ENCODE measurements at places on chromosomes 5 and 9. TPM values are rescaled to one million over a fixed set of nuclear protein-coding genes. Genes with fewer than 3 reads are reported as not detected.

The SLC34A3 gene
- not detected for total RNA-seq

DNA sequence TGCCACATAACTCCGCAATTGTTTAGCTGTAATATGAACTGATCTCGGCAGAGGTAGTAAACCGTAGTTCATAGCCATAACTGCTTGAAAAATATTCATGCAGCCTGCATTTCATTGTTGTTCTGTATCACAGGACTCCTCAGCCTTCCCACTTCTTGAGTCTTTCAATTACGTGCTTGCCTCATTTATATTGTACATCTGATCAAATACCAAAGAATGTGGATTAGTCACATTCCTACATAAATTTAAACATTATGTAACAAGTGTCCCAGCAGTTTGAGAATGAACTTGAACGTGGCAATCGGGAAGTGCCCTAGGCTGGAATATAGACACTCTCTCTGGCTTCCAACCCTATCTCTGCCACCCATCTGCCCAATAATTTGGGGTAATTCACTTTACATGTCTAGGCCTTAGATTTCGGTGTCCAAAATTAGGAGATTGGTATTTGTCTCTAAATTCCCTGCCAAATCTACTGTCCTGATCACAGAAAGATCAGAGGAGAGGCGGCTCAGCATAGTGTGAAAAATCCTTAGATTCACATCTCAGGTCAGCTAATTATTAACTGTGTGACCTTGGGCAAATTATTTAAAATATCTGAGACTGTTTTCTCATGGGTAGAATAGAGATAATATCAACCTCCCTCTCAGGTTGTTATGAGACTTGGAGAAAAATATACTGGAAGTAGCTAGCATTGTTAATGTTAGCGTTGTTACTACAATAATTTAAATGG is 215.1 kb upstream of the RFX3 start:
- no peak for DNase-seq

- no peak for DNase-seq
Measured at GRCh38 chr9:2718001-2718697, 839 bp downstream of the KCNV2 start.

DNA sequence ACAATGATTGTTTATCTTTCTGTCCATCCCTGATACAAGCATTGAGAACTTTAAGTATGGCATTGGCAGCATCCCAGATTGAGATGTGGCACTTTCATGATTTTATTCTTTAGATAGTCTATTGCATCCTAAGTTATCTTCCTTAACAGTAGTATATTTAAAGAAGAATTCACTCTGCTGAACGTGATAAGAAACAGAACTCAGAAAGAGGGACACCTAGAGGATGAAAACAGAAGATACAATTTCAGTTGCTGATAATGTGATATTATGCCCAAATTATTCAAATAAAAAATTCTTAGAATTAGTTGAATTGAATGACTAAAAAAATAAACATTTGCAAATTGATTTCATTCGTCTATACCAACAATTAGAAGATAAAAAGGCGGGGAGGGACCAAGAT is 218.1 kb upstream of the DMRTA1 start:
- no peak for DNase-seq

DNA sequence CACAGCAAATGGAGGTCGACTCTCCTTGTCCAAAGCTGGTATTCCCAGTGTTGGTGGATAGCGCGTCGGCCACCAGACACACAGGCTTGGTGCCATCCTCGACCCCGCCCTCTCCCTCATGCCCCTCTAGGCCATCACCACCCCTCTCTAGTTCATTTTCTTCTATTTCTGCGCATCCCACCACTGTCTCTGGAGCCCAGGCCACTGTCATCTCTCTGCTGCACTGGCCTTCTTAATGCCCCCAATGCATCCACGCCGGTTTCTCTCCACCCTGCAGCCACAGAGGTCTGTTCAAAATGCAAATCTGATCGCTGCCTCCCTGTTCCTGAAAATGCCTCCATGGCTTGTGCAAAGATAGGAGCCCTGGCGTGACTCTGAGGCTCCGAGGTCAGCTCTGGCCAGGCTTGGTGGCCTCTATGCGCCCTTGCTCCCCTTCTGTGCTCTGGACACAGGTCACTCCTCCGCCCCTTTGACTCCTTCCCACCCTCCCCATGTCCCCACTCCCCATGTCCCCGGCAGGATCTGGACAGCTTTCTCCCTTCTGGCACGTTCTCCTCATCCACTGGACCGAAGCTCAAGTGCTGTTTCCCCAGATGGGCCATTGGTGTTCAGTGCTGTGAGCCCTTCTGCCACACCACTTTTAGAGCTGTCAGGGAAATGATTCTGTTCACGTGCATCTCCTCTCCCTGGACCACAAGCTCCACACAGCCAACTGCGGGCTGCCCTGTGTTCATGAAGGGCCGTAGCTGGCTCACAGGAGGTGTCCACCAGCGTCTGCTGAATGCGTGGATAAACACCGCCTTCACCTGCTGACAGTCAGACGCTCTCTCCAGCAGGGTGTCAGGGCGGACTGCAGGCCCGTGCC is 59.5 kb upstream of the RNF130 start:
- no peak for DNase-seq

- no peak for DNase-seq
Measured at GRCh38 chr9:88045686-88046085, 71.4 kb upstream of the CDK20 start.
